ENCODE measurements at places on chromosomes 3 and 15.

DNA sequence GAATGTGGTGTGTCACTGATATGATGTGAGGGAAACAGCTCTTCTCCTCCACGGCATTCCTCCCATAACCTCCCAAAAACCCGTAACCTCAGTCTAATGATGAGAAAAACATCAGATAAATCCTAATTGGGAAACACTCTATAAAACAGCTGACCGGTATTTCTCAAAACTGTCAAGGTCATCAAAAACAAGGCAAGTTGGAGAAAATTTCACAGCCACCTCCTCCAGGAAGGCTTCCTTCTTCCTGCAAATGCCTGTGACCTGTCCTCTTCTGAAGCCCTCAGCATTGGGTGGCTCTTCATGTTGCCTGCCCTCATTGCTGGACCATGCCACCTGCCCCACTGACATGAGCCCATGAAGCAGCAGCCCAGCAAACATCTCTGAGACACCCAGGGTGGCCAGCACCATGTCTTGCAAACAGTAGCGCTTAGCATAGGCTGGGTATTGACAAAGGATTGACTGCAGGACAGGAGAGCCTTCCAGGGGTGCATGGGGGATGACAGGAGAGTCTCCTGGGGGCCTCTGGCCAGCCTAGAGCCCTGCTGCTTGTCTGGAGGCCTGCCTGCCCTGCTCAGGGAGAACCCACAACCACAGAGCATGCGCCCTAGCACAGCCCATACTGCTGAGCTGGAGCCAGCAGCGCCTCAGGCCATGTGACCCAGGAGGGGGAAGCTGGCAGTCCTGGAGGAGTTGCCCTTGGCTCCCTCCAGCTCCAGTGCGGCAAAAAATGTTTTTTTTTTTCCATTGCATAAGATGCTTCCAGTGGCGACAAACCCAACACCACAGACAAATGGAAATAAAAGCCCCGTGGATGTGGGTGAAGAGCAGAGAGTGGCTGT lies 49.7 kb downstream of the XXYLT1 start:
- DNase-seq, result no peak

DNA sequence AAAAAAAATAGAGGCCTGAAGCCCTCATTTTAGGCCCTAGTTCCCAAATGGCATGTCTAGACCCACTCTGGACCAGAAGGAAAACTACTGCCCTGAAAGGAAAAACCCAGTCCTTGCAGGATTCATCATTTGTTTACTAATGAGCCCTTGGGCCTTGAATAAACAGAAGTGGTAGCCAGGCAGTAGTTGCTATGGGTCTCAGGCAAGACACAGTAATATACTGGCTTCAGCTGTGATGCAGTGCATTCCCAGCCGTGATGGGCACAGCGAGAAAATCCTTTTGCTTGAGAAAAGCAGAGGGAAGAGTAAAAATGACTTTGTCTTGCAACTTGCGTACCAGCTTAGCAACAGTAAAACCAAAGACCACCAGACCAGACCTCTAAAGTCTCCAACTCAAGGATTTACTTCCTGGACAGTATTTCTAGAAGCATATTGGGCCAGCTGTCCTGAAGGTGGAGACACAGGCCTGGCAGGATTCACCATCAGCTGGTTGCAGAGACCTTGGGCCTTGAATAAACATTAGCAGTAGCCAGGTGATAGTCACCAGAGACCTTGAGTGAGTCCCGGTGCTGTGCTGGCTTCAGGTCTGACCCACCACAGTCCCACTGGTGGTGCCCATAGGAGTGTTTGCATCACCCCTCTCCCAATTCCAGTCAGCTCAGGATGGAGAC lies 208.3 kb upstream of the SLITRK3 start:
- DNase-seq, result no peak

DNA sequence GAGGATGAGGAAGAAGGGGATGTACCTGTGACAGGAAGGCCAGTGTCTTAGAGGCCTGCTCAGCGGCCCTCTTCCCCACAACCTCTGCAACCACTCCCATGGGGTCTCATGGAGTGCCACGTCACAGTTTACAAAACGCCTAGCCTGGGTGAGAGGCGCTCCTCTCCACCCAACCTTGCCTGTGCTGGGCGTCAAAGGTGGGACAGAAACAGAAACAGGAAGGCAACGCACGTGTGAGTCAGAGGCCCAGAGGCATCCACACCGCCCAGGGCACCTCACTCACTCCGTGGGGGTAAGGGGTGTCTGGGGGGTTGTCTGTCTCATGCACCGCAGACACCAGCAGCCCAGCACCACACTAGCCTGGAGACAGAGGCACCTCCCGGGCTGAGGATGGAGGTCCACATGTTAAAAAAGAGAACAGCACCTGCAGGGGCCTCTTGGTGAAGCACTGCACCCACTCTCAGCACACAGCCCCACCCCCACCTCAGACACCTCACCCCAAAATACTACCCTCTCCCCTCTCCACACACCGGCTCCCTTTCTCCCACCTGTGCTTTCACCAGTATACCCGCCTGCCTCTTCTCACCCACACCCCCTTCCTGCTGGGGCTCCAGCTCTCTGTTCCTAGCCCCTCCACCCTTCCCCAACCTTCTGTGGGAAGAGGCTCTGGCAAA lies 4.7 kb upstream of the CALML4 start:
- no peak for DNase-seq

GRCh38 chr3:183306798-183307671 lies 54.0 kb downstream of the B3GNT5 start:
- no peak for DNase-seq

- DNase-seq, result no peak
Measured at GRCh38 chr15:54304321-54304720, 326.1 kb downstream of the UNC13C start.

- no peak for DNase-seq
Measured at GRCh38 chr3:57019057-57019456, 41.4 kb upstream of the SPATA12 start.

- no peak for DNase-seq
Measured at GRCh38 chr3:151393941-151394340, 9.4 kb upstream of the P2RY12 start.

DNA sequence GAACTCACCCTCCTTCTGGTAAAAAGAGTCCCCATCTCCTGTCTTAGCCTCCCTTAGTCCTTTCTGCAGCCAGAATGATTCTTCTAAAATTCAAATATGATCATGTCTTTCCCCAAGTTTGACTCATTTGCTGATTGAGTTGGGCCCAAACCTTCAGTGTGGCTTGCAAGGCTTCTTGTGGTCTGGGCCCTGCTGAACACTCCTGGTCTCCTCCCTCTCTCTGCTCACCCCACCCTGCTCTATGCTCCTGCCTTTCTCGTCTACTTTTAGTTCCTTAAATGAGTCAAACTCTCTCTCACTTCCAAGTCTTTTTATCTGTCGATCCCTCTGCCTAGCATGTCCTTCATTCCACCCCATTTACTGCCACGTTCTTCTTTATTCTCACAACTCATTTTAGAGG lies 72.6 kb downstream of the CCR1 start:
- no peak for DNase-seq

DNA sequence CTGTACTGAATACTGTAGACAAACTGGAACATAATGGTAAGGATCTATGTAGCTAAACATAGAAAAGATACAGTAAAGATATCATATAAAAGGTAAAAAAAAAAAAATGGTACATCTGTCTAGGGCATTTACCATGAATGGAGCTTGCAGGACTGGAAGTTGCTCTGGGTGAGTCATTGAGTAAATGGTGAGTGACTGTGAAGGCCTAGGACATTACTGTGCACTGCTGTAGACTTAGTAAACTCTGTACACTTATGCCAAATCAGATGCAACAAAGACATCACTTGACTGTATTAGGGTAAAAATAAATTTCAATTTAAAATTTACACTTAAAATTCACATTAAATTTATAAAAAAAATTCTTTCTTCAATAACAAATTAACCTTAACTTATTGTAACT lies 281.3 kb upstream of the LMCD1 start:
- no peak for DNase-seq

DNA sequence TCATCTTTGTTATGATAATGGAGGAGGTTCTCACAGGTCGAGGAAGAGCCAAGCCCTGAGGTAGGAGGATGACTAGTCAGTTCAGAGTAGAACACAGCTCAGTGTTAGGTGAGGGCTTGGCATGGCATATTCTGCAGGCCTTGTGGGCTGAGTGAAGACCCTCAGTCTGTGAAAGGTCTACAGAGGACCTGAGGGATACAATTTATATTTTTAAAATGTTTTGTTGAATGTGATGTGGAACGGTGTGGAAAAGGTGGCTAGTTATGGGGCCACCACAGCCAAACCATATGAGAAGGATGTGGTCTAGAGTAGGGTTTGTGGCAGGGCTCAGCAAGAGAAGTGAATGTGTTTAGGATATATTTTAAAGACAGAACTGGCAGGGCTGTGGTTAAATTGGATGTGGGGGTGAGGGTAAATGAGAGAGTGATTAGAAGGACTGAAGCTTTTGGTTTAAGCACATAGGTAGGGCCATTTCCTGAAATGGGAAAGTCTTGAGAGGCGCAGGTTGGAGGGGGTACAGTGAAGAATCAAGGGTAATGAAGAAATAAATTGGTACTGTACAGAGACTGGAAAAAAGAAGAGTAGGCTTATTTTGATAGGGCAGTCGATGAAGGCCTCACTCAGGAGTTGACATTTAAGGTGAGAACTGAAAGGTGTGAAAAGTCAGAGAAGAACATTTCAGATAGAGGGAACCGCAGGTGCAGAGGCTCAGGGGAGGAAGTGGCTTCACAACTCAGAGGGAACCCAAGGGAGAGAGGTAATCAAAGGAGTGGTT lies 60.5 kb downstream of the SPTSSB start:
- no peak for DNase-seq
